ENCODE measurements at places on chromosomes 12 and 14.

DNA sequence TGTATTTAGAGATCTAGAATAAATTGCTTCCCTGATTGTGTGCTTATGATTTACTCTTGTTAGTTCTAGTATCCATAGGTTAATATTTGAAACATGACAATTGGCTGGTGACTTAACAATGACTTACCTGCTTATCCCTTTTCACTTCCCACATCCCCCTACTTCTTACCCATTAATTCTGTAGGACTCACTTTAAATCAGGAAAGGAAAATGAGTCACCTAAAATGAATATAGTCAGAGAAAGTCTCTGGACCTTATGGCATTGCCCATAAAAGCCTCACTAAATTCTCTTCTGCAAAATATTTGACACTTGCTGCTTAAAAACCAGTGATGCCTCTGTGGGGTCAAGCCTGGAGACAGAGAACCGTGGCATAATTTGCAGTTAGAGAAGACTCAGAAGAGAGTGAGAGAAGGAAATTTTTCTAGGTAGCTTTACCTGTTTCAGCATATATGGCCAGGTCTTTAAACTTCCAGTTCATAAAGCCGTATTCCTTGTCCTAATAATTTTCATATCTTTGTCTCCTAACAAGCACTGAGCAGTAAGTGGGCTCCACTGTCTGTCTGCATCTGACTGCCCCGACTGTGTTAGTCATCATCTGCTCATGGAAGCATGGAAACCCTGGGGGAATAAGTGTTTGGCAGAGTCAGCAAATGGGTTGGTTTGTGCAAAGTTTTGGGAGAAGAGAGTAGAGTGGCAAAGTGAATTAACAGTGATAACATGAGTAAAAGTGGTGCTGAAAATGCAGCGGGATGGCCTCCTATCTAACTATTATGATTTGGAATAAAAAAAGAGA, 294.4 kb downstream of the AKAP6 start:
- no peak for DNase-seq

GRCh38 chr14:23936084-23936829, 17.3 kb upstream of the DHRS4 start:
- no peak for DNase-seq

- DNase-seq = peak; percentile 89
These were observed 834 bp downstream of the RASSF8 start for GRCh38 chr12:25959071-25959961.

DNA sequence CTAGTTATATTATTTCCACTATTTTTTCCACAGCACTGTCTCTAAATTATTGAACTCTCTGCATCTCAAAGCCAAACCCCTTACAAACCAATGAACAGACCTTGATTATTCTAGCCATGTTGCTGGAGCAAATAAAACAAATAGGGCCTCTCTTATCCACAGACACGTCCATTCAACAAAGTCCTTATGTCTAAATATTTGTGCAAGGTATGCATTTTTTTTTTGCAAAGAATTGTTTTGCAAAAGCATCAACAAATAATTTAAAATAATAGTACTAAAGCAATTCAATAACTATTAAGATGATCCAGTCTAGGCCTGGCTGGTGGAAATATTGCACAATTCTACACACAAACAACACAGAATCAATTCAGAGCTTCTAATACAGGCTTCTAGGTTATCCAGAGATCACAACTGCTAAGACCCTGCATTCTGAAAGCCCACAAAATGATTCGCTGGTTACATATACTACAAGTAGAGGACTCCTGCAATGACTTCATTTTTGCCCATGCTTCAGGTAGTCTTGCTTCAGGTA, 221.0 kb downstream of the SLC25A21 start:
- DNase-seq = no peak

- no peak for DNase-seq
These were observed 249.1 kb upstream of the PPFIA2 start for GRCh38 chr12:82008251-82008650.

DNA sequence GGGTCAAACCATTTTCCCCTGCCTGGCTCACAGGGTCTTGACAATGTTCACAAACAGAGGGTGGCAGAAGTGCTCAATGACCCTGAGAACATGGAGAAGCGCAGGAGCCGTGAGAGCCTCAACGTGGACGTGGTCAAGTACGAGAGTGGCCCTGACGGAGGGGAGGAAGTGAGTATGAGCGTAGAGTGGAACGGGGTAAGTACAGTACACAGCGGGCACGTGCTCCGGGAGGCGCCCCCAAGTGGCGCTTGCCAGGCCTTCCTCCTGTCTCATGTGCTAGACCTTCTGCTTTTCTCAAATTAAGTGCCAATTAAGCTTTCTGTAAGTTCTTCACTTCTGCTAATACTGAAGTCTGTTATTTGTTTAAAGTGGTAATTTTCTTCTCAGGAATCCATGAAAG, 35.9 kb downstream of the XRCC3 start:
- DNase-seq = peak; percentile 82

DNA sequence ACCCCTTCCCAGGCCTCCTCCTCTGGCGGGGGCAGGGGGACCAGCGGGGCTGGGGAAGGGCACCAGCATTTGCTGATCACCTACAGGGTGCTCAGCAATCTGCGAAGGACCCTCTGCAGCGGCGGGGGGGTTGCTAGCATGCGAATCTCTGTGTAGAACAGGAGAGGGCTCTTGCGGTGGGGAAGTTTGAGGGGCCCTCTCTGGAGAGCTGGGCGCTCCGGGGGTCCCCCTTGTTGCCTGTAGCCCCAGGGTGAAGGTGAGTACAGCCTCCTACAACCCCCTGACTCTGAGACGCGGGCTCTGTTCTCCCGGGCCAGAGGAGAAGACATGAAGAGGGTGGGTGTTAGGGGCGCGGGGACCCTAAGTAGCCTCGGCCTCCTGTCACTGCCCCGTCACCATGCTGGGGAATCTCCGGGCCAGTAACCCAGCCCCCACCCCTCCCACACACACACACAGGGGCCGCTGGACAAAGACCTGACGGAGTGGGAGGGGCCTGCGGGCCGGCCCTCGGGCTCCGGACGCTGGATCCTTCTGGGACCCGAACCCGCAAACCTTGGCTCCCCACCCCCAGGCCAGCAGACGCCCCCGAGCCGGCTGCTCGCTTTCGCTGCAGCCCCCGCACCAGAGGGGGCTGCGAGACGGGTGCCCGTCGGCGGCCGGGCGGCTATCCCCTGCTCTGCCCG, 734 bp downstream of the FIGNL2 start:
- no peak for DNase-seq

DNA sequence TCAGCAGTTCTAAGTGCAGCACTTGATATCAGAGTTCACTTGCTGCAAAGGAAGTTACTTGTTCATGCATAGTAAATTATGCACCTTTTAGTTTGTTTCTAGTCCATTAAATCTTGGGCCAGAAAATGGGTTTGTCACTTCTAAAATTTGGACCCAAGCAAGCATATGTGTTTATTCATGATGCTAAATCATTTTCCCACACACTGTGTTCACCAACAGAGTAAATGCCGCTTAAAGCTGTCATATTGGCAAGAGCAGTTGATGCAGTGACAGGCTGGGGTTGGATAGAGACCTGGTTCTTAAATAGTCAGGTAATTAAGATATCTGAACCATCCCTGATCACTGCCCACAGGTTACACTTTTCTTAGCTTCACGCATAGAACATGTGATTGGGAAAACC, 409.7 kb downstream of the EGLN3 start:
- no peak for DNase-seq

DNA sequence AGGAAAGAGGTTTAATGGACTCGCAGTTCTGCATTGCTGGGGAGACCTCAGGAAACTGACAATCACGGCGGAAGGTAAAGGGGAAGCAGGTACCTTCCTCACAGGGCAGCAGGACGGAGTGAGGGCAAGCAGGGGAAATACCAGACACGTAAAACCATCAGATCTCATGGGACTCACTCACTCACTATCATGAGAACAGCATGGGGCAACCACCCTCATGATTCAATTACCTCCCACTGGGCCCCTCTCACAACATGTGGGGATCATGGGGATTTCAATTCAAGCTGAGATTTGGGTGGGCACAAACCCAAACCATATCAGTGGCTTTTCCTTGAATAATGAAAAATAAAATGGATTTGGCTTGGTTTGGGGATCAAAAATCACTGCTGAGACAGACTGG, 380.5 kb downstream of the VRK1 start:
- no peak for DNase-seq

DNA sequence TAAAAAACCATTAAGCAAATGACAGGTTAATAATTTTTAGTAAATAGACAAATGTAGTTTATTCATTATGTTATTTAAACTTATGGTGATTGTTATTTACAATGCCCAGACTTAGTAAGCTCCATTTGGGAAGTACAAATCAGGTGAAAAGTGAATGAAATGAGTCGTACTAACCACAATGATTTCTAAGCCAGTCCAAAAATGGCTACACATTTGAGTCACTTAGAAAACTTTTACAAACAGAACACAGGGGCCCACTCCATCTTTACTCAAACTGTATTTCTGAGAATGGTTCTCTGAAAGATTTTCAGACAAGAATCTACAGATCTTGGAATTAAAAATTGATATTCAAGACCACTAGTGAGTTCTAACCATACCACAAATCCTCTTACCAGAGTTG, 653.3 kb upstream of the MIS18BP1 start:
- no peak for DNase-seq

GRCh38 chr12:75790219-75790618, 241.4 kb downstream of the PHLDA1 start:
- DNase-seq = no peak

DNA sequence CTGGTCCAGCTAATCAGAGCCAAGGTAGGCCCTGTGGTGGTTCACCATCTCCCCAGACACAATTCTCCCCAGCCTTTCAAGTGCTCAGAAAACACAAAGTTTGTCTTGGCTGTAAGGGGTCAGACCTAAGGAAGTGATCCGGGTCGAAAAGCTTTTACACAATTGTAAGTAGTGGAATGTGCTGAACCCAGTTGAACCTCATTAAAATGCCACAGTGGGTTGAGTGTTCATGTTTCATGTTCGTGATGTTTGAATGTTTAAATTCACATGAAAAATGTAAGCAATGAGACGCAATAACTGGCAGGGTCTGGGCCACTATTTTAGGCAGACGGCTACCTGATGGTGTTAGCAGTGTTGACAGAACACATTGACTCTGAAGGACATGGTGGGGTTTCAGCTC, 60.9 kb upstream of the JDP2 start:
- no peak for DNase-seq

DNA sequence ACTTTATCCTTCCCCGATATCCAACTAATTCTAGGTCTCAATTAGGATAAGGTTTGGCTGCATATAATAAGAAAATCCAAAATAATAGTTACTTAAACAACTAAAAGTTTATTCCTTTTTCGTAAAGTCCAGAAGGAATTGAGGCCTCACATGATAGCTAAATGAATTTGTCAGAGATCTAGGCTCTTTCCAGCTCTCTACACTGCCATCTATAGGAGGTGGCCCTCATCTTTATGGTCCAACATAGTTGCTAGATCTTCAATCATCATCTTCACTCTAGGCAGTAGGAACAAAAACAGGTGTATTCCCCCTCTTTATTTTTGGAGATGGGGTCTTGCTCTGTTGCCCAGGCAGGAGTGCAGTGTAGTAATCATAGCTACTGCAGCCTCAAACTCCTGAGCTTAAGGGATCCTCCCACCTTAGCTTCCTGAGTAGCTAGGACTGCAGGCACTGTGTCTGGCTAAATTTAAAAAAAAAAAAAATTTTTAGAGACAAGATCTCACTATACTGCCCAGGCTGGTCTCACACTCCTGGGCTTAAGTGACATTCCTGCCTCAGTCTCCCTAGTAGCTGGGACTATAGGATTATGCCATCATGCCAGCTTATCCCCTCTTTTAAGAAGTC, 46.5 kb upstream of the SAV1 start:
- DNase-seq = no peak

DNA sequence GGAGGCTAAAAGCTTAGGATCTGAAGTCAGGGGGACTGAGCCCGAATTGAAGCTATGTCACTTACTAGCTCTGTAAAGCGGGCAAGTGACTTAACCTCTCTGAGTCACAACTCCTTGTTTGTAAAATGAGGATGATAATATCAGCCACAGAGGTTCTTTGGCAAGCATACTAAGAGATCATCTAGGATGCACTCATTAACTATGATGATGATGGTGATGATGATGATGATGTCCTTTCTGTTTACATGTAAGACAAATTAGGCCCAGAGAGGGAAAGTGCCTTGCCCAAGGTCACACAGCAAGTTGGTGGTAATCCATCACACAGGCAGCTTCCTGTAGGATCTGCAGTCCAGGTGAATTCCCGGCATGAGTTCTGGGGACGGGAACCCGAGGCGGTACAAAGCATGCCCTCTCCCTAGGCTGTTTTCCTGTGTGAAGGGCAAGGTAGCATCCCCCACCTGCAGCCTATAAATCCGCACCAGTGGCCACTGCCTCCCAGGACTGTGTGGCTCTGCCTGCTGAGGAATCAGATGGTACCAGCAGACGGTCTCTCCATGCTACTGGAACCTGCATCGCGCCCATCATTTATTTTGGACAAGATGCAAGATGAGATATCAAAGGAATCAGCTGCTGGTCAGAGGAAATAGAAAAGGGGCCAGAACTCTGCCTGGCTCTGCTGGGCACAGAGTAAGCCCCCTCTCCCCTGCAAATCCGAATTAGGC, 55.2 kb downstream of the MAP1LC3B2 start:
- no peak for DNase-seq

DNA sequence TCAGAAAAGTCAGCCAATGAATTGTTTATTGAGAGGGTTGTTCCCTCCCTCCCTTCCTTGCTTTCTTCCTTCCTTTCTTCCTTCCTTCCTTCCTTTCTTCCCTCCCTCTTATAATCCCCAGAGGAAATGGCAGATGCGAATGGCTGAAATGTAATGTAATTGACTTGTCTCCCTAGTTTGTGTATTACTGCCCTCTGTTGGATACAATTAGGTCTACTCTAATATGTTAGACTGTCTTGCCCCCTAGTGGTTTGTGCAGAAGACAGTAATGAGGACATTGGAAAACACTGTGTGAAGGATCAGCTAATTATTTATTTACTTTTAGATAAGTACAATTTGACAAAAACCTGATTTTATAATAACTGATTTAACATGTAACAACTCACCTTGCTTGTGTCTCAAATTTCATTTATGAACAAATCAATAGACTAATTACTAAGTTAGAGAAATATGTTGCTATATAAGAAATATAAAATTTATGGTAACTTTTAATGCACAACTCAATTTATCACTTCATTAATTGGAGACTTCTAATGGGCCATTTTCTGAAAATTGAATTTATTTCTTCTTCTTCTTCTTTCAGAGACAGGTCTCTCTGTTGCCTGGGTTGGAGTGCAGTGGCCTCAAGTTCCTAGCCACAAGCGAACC, 229.8 kb upstream of the LRIG3 start:
- DNase-seq = no peak

GRCh38 chr14:34496679-34497513, 34.9 kb upstream of the SPTSSA start:
- DNase-seq = peak; percentile 87

- DNase-seq = no peak
These were observed 35.0 kb downstream of the ERH start for GRCh38 chr14:69363055-69363454.

Data from aorta (tissue), 5 donors.